ENCODE measurements at places on chromosomes 11 and 22.

DNA sequence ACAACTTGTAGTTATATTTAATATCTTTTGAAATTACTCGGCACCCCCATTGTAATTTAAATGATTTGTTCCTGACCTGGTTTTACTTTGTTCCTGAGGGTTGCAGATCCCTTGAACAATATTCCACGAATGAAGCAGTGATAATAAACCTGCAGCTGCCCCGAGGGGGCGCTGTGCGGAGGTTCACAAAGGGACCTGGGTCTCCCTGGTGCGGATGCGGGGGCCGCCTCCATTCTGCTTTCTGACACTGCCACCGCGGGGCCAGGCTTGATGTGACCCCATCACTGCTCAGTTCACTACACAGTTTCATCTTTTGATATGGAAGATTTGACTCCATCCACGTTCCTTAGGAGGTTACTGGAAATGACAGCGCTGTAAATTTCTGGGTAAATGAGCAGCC is 62.9 kb upstream of the PRODH start:
- no peak for DNase-seq

DNA sequence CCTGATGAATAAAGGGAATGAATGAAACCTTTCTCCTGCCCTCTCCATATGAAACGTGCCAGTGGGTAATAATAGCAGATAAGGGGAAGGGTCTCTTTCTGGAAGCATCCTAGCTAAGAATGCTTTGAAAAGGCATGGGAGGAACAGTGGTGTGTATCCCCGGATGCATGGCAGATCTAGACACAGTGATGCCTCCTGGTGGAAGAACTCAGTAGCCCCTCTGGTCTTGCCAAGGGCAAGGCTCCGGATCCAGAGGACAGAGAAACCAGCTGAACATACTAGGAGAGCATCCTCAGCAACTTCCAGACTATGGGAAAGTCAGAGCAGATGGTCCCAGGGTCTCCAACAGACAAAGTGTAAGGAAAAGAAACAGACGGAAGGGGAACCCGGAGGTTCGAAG is 6.4 kb downstream of the BAIAP2L2 start:
- no peak for DNase-seq

GRCh38 chr22:42324990-42325710 is 54.7 kb upstream of the TCF20 start:
- no peak for DNase-seq

DNA sequence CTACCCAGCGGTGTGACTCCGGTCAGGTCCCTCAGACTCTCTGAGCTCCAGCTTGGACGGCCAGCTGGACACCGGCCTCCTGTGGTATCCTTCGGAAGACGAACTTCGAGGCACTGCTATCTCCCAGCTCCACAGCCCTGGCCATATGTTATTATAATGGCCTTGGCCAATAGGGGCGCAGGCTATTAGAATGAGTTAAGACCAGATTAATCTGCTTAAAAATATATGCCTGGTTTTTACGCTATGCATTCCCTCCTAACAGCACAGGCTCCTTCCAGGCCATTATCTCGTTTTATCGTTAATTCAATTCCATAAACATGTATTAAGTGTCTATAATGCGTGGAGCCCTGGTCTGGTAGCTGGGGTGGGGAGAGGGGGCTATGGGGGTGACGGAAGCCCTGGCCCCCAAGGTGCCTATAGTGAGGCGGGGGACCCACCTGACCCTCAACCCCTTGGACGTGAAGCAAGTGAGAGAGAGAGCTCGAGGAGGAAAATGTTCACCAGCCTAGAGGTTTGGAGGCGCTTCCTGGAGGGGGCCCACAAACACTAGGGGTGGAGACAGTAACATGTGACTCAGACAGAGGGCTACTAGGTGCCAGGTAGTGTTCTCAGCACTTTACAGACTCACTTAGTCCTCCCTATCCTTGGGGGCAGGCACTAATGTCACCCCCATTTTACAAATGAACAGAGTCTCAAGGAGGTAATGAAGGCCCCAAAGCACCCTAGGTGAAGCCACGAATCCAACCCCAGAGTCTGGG is 37.5 kb upstream of the TCF20 start:
- no peak for DNase-seq

GRCh38 chr11:84558085-84558905 is 1068.8 kb downstream of the DLG2 start:
- peak; percentile 12 for DNase-seq

DNA sequence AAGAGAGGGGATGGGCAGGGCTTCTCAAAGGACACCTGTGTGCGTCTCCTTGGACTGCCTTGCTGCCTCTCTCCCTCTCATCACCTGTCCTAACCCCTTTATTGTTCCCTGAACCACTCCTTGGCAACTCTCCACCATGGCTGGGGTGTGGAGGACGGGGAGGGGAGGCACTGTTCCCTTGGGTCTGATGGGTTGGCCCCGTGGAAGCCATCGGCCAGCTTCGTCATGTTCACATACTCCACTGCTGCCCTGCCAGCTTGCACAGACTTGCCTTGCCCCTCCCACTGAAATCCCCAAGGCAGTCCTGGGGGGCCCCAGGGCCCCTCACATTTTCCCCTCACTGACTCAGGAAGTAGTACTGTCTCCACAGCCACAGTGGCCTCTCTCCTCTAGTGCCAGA is 36.1 kb upstream of the LRRC32 start:
- no peak for DNase-seq

GRCh38 chr11:87934182-87934581 is 241.1 kb downstream of the RAB38 start:
- no peak for DNase-seq

GRCh38 chr11:61827571-61828378 is at the start of gene FADS2:
TSS of gene FADS2 (plus strand) at chr11:61828300. CDS start at chr11:61828391, 91 bp downstream.
- peak; percentile 86 for DNase-seq

DNA sequence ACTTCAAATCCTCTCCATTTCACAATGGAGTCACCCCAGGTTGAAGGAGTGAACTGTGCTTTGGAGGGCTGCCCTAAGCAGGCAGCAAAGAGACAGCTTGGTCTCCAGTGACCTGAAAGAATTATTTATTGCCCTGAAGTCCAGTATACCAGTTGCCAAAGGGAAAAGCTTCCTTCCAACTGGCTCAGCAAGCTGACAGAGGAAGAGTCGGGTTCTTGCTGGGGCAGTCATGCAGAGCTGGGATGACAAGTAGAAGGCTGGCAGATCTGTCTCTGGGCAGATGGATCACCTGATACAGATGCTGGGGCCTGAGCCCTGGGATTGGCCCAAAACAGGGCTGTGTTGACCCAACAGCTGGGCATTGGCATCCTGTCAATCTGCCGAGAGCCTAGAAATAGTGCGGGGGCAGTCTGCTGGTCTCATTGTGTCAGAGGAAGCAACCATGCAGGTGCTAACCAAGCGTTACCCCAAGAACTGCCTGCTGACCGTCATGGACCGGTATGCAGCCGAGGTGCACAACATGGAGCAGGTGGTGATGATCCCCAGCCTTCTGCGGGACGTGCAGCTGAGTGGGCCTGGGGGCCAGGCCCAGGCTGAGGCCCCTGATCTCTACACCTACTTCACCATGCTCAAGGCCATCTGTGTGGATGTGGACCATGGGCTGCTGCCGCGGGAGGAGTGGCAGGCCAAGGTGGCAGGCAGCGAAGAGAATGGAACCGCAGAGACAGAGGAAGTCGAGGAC is at the start of gene THRSP:
TSS of gene THRSP (plus strand) at position 422 of the 742 bp plus-strand sequence. CDS start at position 443, 21 bp downstream.
- DNase-seq: no peak

- DNase-seq: peak; percentile 63
These were observed 30.6 kb downstream of the MUC6 start for GRCh38 chr11:1005928-1006327.

DNA sequence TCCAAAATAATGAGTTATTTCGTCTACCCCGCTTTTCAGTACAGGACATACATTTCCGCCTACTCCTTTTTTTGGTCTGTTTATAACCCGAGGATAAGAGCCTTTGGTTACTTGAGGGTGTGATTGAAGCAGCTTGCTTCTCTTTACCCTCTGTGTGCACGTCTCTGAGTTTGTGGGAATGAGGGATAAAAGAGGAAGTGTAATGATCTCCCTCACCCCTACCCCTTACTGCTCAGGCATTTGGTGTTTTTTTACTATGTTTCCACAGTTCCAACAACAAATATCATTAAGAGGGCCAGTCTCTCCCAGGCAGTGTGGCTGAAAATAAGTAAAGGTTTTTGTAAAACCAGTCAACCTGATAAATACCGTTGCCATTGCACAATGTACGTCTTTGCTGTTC is 83.2 kb upstream of the GAL start:
- no peak for DNase-seq

- no peak for DNase-seq
These were observed 160.2 kb downstream of the KIRREL3 start for GRCh38 chr11:126840201-126840886.

DNA sequence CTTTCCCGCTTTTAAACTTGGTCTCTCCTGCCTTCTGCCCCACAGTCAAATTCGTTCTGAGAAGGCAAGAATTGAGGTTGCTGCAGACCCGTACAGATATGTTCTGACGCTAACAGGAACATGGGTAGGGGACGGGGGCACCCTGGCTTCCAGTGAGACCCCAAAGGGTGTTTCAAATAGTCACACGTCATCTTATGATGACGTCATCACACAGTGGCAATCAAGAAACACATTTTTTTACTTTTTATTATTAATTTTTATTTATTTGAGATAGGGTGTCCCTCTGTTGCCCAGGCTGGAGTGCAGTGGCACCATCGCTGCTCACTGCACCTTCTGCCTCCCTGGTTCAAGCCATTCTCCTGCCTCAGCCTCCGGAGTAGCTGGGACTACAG is 22.9 kb upstream of the TESMIN start:
- DNase-seq: no peak

DNA sequence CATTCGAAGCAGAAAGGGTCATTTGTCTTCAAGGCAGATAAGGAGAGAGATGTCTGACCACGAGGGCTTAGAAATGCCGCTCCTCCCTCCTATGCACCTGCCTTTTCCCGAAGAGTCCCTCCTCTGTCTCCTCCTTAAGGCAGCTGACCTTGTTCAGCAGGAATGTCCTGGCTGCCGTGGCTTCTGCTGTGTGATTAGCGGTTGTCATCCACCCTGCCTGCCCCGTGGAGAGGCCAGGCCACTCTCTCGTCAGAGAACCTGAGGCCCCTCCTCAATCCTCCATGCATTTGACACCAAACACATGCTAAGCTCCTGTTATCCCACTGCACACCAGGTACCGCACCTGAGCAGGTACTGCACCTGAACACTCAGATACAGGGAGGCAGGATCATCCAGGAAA is 834.6 kb downstream of the TBC1D22A start:
- no peak for DNase-seq

DNA sequence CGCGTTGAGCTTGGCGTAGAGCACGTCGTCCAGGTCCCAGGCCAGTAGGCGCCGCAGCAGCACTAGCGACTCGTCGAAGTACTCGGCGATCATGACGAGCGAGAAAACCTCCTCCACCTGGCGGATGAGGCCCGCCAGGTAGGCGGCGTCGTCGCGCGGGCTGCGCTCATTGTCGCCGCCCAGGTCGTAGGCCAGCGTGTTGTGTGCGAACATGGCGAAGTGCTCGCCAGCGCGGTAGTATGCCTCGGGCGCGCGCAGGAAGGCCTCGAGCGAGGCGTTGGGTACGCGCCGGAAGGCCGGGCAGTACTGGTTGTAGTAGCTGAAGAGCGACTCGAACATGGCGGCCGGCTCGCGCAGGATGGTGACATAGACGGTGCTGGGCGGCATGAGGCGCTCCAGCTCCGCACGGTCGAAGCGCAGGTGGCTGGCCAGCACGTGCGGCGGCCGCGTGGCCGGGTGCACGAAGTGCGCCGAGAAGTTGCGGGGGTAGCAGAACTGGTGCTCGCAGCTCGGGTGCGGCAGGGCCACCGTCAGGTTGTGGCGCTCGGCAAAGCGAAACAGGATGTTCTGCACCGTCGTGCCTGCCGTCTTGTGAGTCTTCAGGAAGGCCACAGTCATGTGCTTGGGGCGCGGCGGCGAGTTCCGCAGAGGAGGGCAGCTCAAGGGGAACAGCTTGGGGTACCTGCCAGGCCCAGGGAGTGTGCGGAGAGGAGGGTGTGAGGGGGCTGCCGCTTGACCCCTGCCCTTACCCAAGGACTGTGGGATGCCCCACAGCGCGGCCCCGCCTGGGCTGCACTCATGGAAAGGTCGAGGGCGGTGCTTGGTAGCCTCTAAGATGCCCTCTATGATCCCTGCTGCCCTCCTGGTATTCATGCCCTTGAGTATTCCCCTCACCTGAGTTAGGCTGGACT is 5.7 kb downstream of the GAL3ST3 start:
- no peak for DNase-seq

GRCh38 chr11:3208272-3208671 is 10.3 kb downstream of the MRGPRG start:
- no peak for DNase-seq

- no peak for DNase-seq
These were observed 18.1 kb downstream of the P2RX3 start for GRCh38 chr11:57356268-57356667.

DNA sequence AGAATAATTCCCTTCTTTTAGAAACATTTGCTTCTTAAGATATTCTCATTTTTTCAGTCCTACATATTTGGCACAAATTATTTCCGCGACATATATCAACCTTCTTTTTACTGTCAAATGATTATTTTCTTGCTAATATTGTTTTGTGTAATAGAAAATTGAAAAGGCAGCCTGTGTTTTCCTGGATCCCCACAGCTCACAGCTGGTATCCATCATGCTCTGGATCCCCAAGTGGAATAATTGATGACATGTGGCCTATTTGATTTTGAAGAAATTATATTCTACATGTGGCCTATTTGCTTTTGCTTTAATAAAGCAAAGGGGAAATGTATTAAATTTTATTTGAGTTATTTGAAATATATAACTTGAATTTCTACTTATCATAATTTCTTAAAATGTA is 199.4 kb upstream of the LUZP2 start:
- no peak for DNase-seq

- DNase-seq: no peak
These were observed 343.3 kb upstream of the CTSC start for GRCh38 chr11:88680806-88681205.

DNA sequence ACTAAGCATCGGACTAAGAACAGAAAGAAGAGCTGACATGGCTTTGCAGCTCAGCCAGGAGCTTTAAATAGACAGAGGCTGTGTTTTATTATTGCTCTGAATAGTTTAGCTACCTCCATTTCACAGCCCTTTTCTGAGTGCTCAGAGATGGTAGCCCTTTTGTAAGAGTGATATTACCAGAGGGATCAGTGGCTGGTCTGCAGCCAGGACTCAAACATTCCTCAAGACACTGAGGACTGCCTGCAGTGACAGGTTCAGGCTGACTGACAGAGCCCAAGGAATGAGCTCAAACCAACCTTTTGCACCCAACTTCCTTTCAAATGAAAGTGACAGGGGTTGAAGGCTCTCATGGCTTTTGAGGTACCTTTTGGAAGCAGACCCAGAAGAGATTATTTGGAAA is 189.0 kb downstream of the DDX10 start:
- DNase-seq: no peak

- DNase-seq: no peak
These were observed 35.1 kb downstream of the CSF2RB start for GRCh38 chr22:36948273-36949225.

DNA sequence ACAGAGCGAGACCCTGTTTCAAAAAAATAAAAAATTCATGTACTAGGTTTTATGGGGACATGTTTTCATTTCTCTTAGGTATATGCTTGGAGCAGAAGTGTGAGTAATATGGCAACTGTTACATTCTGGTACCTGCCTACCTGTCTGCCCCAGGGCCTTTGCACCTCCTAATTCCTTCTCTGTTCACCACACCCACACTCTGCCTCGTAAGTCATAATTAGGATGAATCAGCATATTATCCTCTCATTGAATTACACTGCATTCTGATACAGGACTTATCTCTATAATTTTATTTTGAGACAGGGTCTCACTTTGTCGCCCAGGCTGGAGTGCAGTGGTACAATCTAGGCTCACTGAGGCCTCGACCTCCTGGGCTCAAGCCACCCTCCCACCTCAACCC is 3.1 kb upstream of the RAPSN start:
- no peak for DNase-seq

All from SHP77 treated with DMSO at 0.1 percent for 48 hours (cell line).